ENCODE measurements at places on chromosomes 2 and 18.

DNA sequence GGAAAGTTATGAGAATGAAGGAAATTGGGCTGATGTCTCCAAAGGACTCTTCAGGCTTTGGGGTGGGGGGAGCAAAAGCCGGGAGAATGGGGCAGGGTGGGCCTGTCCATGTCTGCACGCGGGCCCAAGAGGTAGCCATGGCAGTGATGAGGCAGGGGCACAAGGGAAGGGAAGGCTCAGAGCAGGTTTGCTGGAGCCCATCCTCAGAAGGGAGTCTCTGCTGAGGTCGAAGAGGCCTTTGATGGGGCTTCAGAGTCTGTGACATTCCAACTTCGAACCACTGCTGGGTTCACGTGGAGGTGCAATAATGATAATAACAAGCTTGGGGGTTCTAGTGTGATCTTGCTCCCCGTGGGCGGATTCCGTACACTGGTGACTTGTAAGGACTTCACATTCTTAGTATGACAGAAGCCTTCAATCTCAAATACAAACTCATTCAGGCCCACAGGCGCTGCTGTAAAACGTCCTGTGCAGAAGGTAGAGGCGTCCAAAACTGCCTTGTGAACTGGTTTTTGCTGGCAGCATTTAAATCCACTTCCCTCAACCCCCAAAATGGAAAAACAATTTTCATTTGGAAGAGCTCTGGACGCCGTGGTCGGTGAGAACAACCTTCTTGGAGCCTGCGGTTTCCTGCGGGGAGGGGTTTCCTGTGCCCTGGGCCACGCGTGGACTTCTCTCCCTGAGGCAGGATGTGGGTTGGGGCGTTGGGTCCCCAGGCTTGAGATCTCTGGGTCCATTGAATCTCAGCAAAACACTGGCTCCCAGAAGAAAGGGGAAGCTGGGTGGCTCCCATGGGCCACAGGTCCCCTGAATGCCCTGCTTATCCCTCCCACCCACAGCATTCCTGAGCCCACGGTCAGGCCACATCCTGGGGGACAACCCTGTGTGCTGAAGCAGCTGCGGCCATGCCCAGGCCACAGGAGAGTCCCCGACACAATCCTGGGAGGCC is 151.0 kb downstream of the TPO start:
- DNase-seq: no peak

GRCh38 chr18:59265246-59265973 is 7.8 kb downstream of the RAX start:
- no peak for DNase-seq

- DNase-seq: no peak
Measured at GRCh38 chr2:64214281-64215115, 70.3 kb upstream of the PELI1 start.

DNA sequence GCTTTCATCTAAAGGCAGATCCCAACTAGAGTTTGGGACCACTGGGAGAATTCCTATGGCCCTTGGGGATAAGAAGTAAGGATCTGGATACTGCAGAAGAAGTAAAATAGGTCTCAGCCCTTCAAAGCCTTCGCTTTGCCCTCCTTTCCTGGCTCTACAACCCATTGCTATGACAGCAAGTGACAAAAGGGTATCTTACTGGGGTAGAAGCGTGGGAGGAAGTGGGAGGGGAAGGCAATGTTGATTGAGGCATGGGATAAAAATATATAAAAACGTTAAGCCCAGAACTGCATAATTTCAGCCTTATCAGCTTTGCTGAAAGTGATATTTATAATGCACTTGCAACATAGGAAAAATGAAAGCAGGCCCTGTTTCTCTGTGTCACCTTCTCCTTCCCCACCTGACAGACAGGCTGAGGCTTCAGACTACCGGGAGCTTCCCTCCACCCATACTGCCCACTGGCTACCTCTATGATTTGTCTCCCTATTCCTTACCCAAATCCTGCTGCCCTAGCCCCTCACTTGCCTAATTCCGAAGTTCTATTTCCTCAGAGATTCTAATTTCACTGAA is 14.9 kb upstream of the SOS1 start:
- no peak for DNase-seq

DNA sequence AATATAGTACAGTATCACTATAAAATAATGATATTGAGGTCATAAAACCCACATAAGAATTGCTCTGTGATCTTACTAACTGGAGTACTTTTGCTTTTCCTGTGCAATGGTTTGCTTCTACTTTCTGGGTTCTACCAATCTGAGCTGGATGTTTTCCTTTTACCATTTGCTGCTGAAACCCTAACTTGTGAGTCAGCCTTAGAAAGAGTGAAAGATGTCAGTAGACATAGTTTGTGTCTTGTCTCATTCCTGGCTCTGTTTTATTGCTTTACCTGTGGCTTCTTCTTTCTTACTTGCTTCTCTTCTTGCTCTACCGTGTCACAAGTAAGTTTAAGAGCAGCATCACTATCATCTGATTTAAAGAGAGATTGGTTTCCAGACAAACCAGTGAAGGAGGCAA is 61.0 kb downstream of the MBD2 start:
- DNase-seq: no peak

GRCh38 chr2:3422161-3422779 is 42.8 kb downstream of the TRAPPC12 start:
- no peak for DNase-seq

DNA sequence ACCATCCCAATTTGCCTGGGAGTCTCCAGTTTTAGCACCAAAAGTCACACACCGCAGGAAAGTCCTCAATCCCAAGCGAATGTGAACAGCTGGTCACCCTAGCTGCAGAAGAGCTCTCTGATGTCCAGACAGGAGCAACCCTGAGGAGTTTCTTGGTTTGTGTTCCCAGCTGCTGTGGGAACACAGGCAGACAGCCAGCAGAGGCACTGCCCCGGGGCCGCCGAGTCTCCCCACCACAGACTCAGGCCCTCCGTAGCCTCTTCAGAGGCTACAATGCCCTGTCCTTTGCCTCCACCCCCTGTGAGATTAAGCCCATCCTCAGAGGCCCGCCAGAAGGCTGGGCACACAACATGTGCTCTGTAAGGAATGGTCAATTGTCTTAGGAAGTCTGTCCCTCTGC is 111.5 kb downstream of the TTC32 start:
- no peak for DNase-seq

GRCh38 chr2:23246992-23247683 is 137.8 kb upstream of the KLHL29 start:
- DNase-seq: no peak

GRCh38 chr2:95208106-95208505 is 785 bp downstream of the ZNF892 start:
- DNase-seq: no peak

DNA sequence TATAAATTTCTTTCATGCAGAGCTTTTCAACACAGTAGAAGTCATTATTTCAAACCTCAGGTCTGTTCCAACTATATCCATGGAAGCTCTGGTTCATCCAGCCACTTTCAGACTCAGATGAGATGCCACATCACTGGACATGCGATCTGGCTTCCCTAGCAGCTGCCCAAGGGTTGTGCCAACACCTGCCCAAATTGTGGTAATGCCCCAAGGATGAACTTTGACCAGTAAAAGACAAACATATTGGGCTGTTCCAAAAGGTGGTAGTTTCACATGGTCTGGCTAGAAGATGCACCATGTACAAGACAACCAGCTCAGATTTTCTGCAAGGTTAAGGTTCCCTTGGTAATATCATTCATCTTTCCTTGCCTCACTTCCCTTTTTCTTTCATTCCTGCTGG is 101.9 kb downstream of the THADA start:
- DNase-seq: no peak

- no peak for DNase-seq
Measured at GRCh38 chr2:25879133-25879730, 945 bp upstream of the ASXL2 start.

- DNase-seq: no peak
Measured at GRCh38 chr2:201483342-201483741, 31.8 kb downstream of the STRADB start.

DNA sequence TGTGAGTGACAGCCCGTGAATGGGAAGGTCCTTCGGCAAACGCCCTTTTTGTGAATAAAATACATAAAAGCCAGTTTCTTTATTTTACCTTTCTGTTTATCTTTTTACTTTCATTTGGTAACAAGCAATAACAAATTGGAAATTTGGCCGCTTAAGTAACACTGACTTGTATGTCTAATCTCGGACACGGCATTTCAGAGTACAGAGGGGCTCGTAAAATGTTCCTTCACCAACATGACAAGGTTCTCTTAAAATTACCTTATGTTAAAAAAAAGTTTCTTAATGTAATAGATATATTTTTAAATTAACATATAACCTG is 558 bp upstream of the NEMP2 start:
- no peak for DNase-seq

DNA sequence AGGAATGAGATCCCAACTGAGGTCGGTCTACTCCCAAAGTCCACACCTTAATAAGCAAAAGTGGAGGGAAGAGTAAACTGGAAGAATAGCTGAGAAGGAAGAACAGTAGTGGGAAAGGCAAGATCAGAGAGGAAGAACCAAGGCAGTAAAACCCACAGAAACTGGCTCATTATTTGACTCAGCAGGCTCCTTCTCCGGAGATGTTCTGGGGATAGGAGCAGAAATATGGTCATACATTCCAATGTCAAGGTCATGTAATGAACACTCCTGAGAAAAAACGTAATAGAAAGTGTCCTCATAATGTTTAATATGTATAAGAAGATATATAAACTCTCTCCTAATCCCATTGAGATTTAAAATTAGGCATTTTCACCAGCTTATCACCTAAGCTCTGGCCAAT is 39.5 kb downstream of the STK39 start:
- DNase-seq: peak; percentile 10

DNA sequence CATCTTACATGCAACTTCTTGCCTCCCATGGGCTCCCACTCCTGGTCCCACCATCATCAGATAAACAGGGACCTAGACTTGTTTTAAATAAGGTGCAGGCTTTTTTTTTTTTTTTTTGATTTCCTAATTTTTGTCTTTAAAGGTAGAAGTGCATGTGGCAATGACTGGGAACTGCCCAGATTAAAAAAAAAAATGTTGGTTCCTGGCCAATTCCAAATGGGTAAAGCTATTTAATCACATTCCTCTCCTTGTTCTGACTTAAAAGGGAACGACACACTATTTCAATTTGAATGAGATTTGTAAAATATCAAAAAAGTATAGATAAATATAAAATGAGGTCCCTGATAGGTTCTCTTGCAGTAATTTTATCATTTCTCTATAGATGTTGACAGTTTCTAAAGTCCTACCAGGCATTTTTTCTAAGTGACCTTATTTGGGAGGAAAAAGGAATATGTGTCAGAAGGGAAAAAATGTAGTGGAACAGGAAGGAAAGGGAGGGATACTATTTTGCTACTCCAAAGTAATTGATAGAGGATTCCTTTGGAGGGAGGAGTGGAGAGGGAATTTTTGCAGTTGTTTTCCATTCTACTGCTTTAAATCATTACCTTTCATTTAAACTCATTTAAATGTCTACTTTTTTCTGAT is 43.3 kb downstream of the DDX1 start:
- no peak for DNase-seq

- no peak for DNase-seq
Measured at GRCh38 chr2:237566401-237567235, at the start of gene PRLH. TSS of gene PRLH (plus strand) at chr2:237566574. CDS start at chr2:237566574, 0 bp downstream.

DNA sequence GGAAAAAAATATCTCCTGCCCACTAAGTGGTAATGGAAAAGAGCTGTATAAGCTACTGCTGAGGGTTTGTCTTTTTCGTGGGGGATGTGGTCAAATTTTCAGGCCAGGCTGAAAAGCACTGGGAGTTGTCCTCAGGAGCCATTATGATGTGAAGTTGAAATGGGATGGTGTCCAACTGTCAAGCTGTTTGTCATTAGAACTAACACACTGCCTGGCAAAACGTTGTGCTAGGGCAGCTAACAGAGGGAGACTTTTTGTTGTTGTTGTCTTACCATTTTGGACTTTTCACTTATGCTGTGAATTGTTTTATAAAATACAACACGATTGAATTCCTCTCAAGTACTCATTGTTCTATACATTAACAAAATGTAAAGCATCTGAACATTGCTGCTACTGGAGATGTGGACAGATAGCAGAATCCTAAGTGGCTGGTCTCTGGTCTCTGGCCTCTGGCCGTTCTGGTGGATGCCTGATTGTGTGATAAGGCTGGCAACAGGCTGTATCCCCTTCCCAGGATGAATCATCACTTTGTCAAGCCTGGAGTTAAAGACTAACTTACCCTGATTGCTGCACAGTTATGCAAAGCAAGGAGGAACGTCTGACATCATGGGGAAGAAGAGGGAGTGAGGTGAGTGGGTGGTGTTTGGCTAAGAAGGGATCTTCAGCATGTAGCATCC is 2.3 kb downstream of the MYO1B start:
- no peak for DNase-seq

- DNase-seq: no peak
Measured at GRCh38 chr2:30221531-30221930, 9.8 kb upstream of the LBH start.

- no peak for DNase-seq
Measured at GRCh38 chr2:171217330-171217729, 56.6 kb upstream of the TLK1 start.

DNA sequence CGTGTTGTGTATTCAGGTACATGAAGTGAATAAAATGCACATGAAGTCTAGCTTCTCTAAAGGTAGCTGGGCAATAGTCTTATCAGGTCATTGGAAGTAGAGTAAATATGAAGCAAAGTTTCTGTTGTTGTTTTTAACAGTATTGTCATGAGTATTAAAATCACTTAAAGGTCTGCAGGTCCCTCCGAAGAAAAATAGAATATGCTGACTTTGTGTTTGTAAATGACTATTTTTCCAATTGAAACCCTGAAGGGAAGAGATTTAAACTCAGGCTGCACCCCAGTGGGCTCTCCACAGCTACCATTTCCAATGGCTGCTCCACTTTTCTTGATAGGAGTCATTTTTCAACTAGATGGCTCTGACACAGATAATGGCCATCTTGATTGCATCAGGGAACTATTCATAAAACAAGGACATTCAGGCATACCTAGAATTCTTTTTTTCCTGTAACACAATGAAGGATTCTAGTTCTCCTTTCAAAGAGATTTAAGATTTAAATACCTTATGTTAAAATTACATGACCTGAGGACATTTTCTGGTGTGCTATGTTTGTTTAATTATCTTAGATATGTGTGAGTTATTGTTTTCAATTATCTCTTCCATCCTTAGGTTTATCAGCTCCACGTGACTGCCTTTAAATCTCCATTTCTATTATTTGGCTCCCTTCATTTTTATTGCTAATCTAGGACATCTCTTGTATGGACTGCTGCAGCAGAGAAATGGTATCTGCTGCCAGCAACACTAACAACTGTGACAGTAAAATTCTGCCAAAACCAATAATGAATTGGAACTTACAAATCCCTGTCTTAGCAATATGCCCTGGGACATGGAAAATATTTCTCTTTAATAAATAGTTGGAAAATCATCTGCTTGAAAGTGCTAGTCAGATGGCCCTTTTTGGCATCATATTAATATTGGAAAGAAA is 149.2 kb upstream of the NOSTRIN start:
- DNase-seq: no peak

- DNase-seq: no peak
Measured at GRCh38 chr18:59846814-59847490, 52.8 kb upstream of the PMAIP1 start.

- DNase-seq: no peak
Measured at GRCh38 chr2:108905176-108905575, 83.8 kb downstream of the EDAR start.

GRCh38 chr18:49167084-49167483 is 216.3 kb upstream of the SMAD7 start:
- no peak for DNase-seq

- DNase-seq: no peak
Measured at GRCh38 chr18:8894823-8895222, 189.5 kb downstream of the MTCL1 start.

Data from T-helper 1 cell (primary cell).